SHP77 treated with DMSO at 0.1 percent for 48 hours (cell line): ENCODE measurements at places on chromosomes 12 and 14.

DNA sequence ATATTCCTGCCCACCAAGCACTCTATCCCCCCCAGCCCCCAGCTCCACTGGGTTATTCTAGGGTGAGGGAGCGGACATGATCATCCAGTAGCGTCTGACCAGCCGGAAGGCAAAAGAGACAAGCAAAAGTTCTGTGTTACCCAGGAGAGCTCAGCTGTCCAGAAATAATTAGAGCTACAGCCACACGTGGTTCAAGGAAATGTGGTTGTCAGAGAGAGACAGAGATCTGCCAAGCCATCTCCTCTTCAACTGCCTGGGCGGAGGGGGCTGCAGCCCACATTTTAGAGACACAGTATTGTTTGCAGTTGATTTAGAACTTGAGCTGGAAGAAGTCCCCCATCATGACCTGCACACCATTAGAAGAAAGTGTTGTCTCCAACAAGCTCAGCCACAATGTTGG is 30.4 kb downstream of the DAO start:
- DNase-seq = no peak

DNA sequence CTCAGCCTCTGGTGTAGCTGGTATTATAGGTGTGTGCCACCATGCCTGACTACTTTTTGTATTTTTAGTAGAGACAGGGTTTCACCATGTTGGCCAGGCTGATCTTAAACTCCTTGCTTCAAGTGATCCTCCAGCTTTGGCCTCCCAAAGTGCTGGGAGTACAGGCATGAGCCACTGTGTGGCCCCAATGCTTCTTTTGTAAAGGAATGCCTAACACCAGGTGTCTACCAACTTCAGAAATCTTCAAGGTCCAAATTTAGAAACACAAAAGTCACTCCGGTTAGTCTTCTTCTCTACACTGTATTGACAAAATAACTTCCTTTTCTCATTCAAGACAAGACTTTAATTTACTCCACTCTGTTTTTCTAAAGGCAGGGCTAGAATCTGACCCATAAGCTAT is 188.7 kb downstream of the PRKD1 start:
- no peak for DNase-seq

GRCh38 chr12:5807090-5807414 is 138.0 kb downstream of the ANO2 start:
- DNase-seq = no peak

DNA sequence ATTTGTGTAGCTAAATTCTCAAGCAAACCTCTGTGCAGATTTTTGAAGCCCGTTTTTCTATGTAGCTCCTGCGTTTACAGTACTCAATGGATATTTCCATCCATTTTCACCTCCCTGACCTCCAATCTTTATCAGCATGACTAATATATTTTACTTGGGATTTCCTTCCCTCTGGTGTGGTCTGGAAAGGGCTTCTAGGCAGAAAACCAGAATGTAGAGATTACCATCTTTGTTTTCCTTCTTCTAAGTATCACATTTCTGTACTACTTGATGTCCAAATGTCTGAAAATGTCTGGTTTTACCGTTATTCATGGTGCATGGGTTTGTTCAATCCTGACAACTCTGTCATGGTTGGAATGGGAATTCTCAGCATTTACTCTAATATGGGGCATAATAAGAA is 907.6 kb upstream of the FLRT2 start:
- no peak for DNase-seq
